ENCODE measurements at places on chromosomes 4 and X.
A peak's percentile ranks its signal among the peaks of the same experiment; 100 is the strongest.

DNA sequence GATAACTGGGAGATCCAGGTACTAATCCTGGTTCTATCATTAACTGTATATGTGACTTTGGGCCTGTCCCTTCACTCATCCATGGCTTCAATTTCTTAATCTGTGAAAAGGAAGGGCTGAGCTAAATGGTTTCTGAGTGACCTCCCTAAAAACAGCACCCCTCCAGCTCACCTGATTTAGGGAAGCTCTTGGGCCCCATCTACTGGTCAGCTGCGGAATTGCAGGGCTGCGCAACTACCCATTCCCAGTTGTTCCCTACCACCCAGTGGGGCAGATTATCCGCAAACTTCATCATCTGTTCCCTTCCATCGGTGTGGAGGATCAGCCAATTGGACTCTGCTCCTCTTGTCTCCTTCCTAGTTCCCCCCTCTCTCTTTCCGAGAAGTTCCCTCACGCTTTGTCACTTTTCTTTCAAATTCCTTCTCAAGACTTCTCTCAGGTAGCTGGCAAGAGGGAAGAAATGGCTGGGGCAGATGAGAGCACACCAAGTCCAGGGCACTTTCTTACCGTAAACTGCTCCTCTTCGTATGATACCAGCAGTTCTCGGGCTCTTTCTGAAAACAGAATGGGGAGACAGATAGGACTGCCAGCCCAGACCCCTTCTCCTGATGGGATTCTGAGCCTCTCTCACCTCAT, 5.8 kb downstream of the LAS1L start:
- DNase-seq = peak; percentile 68

- no peak for DNase-seq
These were observed 2.4 kb upstream of the FGFRL1 start for GRCh38 chr4:1008840-1009541.

DNA sequence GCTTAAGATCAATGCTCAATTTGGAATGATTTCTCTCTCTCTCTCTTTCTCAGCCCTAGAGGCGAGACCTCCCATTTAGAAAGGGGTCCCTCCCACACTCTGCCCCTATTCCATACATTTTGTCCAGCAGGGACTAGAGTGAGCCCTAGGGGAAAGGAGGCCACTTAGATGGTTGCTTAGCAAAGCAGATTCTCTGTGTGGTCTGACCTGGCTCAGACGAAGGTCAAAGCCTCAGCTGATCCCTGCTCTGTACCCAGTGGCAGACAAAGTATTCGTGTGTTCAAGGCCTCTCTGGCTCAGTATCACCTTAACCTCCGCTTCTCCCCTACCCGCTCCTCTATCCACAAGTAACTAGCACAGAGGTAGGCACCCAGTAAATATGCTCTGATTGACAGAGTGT, 78.4 kb downstream of the HPRT1 start:
- no peak for DNase-seq

DNA sequence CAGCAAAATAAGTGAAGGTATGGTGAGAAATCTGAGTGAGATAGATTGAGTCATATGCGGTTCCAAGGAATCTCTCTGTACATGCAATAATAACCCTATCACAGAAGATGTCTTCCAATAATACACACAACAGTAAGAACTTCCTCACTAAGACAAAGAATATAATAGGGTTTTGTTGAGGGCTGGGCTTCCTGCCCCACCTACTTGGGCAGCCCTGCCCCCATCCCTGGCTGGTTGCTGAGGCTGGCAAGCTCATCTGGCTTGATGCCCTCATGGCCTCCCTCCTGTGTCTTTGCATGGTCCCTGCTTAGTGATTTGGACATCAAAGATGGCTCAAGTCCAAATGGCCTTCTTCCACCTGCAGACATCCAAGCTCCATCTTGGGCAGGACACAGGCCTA, 2.7 kb downstream of the GEMIN8 start:
- DNase-seq = no peak

DNA sequence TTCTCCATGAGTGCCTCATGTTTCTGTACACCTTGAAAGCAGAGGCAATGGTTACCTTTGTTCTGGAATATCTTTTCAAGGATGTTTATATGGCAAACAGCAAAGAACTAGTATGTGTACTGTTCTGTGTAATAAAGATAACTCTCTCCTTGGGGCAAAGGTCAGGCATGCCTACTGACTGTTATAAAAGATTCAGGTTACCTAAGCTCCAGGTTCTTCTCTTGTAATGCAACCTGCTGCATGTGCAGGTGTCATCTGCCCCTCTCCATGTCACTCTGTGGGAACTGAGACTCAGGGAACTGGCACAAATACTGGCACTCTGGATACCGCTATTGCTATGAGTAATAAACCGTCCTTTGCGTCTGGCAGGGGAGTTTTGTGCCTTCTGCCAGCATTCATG, 5.4 kb upstream of the TRPC3 start:
- DNase-seq = no peak

DNA sequence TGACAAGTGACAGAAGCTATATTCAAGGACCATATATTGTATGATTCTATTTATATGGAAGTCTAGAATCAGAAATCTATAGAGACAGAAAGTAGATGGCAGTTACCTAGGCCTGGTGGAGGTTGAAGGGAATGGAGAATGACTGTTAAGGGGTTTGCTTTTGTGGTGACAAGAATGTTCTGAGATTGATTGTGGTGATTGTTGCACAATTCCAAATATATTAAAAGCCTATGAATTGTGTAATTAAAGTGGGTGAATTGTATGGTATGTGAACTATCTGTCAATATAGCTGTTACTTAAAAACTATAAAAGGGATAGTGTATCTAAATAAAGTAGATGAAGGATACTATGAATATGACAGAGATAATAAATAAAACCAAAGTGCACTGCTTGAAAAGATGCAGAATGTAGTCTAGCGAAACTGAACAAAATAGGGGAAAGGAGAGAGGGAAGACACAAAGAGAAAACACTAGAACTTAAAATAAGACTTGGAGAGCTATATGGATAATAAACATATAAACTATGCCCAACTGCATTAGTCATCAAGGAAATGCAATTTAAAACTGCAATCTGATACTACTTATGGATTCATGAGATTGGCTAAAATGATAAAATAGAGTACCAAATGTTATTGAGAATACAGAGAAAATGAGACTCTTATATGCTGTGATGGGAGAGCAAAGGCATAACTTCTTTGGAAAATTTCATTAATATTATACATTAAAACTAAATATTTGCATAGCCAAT, 82.1 kb upstream of the BANK1 start:
- DNase-seq = no peak

DNA sequence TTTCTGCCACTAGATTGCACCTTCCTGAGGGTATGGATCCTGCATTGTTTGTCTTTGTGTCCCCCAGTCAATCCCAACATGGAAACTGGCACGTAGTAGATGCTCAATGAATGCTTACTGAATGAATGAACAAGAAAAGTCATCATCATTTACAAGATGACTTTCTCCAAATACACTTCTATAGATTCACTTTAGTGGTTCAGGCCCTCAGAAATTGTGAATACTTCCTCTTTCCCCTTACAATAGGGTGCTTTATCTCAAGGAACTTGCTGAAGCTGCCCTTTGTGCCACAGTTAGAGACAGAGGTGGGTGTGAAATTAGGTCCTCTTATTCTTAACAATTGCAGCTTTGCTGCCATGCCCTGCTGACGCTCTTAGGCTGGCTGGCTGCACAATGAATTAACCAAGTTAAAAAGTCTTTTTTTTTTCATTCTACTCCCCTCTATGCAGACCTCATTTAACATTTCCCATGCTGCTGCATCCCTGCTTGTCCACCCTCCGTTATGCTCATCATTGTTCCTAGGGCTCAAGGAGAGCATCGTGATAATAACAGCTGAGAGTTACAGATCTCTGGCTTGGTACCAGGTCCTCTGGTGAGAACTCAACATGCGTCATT, 108.0 kb upstream of the ZNF518B start:
- no peak for DNase-seq

All from GM13976 (cell line).